ENCODE measurements at places on chromosomes 1 and 21.

DNA sequence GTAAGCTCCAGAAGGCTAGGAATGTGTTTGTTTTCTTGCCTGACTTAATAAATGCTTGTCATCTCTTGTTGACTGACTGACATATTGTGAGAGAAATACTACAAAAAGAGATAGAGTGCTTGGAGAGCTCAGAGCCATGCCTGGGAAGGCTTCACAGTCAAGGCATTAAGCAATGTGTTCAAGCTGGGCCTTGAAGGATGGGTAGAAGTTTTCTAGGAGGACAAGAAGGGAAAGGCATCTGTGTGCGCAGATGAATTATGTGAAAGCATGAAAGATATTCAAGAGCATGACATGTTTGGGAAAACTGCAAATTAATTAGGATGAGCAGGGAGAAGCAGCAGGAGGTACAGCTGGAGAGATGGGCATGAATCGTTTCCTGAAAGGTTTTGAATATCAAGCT lies 5.6 kb downstream of the SLAMF8 start:
- no peak for DNase-seq

GRCh38 chr1:60153961-60154360 lies 80.4 kb upstream of the C1orf87 start:
- DNase-seq, result no peak

DNA sequence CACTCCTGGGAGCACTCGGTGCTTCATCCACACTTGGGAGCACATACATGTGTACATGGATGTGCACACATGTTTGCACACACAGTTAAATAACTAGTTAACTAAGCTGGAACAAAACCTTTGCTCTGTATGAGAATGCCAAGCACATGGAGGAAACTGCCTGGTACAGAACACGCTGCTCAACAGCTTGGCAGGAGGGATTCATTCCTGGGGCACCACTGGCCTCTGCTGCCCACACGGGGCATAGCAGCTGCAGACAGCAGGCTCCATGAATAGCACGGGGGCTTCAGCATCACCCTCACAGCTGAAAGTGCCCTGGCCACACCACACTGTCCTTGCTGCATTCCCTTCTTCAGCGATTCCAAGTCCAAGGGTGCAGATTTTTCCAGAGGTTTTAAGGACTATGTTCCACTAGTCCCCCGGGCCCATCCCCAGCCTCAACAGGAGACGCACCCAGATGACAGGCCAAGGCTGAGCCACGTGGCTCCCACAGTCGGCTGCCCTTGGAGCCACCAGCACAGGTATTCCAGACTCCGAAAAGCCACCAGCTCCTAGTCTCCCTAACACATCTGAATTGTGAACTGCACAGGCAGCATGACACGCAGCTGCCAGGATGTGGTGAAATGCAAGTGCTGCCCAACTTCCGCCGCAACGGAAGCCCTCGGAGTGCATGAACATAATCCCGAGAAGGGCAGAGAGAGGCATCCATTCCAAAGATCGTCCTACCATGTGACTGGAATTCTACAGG lies 16.9 kb downstream of the NPHP4 start:
- DNase-seq, result peak; percentile 60

DNA sequence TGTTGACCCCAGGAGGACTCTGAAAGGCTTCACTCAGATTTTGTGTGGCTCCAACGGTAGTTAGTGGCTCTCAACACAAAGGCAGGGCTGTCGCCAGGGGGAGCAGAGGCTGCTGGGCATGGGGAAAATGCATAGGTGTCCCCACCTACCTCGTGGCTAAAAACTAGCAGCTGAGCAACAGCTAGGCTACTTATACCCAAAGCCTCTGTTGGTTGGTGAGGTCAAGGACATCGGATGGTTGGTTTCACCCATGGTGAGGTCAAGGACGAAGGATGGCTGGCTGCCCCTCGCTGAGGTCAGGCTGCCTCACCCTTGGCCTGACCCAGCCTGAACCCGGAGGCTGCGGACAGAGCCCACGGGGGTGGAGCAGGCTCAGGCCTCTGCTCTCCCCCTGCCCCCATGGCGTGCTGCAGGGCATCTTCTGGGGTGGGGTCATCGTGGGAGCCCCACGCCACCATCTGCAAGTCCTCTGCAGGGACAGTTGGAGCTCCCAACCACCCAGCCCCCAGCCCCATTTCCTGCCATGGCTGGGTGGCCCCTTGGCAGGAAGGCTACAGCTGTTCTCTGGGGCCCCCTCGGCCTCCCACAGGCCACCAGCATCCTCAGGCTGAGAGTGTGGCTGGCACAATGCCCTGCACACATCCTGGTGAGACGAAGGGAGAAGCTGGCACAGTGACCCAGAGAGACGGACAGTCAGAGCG lies 8.5 kb upstream of the GNB1 start:
- no peak for DNase-seq

DNA sequence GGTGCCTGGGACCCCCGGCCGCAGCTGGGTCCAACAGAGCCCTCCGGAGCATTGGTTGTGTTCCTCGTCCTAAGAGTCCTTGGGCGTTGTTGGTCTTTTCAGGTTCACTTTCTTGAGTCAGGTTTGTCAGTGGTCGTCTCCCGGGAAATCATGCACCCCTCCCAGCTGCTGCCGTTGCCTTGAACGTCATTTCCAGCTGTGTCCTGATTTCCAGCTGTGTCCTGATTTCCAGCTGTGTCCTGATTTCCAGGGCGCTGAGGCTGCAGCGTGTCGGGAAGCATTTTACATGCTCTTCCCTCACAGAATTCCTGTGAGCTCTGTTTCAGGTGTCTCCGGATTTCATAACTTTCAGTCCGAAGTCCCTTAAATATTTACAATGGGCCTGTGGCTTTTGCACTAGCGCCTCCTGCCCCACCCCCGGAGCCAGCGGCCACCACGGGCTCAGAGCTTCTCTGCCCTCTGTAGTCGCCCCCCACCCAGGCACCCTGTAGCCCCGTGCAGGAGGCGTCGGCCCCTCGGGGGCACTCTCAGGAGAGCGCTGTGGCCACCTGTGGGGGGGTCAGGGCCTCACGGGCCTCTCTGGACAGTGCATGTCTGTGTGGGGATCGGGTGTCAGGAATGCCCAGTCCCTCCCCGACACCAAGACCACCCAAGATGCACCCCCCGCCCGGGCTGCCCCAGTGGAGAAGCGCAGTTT lies 66.7 kb downstream of the COL18A1 start:
- no peak for DNase-seq

DNA sequence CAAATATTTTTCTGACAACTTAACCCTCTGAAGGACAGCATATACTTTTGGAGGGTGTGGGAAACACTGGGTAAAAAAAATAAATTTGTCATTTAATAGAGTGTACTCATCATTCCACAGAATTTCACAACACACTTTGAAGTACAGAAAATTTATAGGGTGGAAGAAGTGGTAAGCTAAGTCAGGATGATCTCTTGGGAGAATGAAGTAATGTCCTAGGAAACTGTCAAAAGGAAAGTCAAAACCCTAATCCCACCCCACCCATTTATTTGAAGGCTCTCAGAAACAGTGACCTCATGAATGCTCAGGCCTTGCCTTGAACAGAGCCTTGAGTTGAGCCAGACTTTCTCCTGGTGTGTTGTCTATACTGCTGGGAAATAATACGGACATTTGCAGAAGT lies 7.3 kb upstream of the UAP1 start:
- DNase-seq, result no peak

DNA sequence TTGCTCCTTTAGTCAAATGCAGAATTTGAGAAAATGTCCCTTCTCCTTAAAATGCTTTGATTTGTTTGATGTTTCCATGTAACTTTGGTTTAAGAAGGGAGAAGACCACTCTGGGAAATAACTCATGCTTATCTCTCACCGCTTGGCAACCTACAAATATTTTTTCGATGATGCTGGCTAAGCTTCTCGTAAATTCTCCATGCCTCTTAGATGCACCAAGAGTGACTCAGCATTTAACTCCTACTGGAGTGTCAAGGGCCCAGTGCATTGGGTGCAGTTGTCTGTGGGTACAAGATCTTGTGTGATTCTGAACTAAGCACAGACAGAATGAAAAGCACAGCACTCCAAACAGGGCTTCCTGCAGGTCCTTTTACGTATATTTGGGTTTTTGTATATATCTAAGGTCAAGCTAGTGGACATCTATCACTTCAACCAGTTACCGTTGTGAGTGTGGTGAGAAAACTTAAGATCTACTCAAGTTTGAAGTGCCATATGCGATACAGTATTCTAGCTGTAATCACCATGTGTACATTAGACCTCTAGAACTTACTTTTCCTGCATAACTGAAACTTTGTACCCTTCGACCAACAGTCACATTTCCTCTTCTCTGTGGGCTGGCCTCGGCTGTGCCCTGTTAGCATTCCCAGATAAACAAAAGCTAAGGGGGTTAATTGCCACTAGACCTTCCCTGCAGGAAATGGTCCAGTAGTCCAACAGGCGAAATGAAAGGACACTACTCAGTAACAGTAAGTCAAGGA lies 55.8 kb downstream of the COL18A1 start:
- no peak for DNase-seq

GRCh38 chr1:99737016-99737415 lies 29.4 kb downstream of the FRRS1 start:
- DNase-seq, result peak; percentile 26

GRCh38 chr1:114490274-114490693 lies 20.7 kb downstream of the TRIM33 start:
- no peak for DNase-seq

DNA sequence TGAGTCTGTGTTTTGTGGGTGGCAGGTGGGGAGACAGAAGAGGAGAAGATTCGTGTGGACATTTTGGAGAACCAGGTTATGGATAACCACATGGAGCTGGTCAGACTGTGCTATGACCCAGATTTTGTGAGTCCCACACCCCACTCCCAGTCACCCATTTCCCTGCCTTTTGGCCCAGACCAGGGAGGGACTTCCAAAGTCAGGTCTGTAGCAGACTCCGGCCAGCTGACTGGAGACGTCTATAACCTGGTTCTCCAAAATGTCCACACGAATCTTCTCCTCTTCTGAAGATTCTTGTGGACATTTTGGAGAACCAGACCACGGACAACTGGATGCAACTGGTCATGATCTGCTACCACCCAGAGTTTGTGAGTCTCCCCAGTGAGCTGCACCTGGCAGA lies 1.6 kb downstream of the GSTM5 start:
- DNase-seq, result no peak
